ENCODE measurements at places on chromosomes 6 and 20.

GRCh38 chr6:34341481-34341971 lies 50.9 kb downstream of the NUDT3 start:
- no peak for DNase-seq

GRCh38 chr20:51712501-51713212 lies 55.5 kb downstream of the ATP9A start:
- DNase-seq, result no peak

DNA sequence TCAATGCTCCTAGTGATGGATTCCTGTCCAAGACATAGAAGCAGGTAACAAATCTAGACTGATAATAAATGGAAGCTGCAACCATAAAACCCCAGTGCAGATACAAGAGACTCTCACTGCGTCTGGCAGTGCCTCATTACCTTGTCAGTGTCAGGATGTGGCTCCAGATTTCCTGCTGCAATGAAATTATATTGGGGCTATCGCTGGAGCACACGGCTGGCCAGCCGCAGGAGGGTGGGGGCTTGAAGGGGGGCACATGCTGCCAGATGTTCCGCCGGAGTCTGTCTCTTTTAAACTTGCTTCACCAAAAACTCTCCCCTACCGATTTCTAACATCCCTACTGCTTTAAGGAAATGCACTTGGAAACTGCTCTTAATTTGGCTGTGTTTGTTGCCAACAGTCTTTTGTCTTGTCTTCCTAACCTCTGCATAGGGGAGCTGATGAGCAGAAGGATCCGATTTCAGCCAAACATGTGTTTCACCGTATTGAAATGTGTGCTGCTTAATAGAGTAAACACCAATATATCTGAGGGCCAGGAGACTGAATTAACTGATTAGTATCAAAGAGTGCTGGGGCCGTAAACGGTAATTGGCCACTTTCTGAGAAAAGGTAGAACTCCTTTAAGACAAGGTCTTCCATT lies 102.2 kb upstream of the EXOC2 start:
- no peak for DNase-seq

DNA sequence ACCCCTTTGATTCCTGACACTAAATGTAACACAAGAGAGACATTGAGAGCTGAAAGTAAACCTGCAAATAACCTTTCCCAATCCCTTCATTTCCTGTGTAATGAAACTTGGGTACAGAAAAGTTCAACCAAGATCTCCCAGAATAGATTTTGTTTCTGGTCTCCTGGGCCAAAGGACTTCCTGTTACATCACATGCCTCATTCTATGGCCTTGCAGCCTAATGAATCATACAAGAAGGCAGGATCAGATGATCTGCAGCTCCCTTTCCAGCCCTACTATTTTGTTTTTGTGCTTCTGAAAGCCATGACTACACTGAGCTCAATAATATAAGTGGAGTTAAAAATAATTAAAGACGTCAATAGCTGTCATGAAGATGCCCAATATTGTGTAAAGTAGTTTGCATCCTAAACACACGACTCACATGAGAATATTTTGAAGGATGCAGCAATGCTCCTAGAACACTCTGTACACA lies 73.4 kb upstream of the NOX3 start:
- DNase-seq, result no peak

DNA sequence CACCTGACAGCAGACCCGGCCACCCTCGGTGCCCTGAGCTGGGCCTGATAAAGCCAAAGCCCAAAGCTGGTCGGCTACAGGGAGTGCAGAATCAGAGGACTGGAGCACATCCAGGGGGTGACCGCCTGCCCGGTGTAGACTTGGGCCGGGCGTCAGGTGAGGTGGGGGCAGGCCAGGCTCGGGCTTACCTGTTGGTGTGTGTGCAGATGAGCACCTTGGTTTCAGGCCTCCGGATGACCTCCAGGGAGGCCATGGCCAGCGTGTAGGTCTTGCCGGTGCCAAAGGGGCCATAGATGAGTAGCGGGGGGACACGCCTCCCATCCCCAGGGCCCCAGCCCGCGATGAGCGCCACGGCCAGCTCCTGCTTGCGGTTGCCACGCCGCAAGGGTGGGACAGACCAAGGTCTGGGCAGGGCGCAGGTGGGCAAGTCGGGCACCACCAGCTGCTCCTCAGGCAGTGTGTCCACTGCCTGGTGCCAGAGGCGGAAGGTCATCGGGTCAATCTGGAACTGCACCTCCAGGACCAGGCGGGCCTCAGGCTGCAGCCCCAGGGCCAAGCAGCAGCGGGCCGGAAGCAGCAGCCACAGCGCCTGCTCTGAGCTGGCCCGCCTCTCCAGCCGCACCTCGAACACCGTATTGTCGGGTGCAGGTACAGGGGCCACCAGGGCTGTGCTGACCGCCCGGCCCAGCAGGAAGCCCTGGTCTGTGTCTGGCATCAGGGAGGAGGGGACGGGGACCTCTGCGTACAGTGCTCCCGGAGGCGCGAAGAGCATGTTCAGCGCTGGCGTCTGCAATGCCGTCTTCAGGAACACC lies 5.7 kb downstream of the HELZ2 start:
- DNase-seq, result no peak

GRCh38 chr6:119276211-119276610 lies 73.3 kb downstream of the MAN1A1 start:
- DNase-seq, result no peak

DNA sequence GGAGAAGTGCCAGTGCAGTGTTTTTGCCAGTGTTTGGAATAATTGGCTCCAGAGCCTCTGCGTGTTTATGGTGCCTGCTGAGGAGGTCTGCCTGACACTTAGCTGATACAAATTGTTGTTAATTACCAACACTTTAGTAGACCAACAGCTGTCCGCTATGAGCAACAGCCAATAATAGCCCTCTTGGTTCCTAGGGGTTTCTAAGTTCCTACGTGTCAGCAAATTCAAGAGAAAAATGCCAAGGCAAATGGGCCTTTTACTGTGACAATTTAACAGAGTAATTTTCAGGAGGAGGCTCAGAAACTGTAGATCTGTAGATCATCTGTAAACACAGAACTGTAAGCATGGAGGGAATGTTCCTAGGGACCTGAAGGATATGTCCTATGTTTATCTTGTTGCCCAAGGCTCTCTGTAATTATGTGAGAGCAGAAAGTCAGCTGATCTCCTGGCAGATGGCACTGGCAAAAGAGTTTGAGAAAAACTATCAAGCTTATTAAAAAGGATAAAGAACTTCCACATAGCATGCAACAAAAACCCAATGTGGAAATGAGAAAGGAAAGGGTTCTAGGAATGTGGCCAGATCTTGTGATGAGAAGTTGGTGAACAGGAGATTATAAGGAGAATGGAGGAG lies 157.7 kb downstream of the GJA1 start:
- DNase-seq, result no peak

- no peak for DNase-seq
Observed at GRCh38 chr20:8449123-8449522, 317.1 kb downstream of the PLCB1 start.

DNA sequence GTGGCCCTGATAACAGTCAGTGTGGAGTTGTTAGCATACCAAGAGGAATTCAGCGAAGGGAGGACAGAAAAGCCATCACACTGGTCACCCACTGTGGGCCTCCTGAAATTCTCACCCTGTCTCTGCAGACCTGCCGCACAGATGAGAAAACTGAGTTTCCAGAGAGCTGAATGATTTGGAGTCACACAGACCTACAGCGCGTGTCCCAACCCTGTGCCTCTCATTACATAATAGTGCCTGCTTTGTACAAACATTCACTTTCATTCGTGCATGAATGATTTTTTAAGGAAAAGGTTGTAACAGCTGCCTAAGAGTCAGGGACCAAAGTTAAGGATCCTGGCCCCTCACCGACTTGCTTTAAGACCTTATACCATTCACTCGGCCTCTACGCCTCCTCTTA lies 62.7 kb downstream of the THBS2 start:
- DNase-seq, result no peak

Measured in stimulated activated CD4-positive, alpha-beta T cell treated with anti-CD3 and anti-CD28 coated beads, TNF-alpha, amount 100 ng/mL, for 24 hours (primary cell).